ENCODE measurements at places on chromosomes 7 and 10.

DNA sequence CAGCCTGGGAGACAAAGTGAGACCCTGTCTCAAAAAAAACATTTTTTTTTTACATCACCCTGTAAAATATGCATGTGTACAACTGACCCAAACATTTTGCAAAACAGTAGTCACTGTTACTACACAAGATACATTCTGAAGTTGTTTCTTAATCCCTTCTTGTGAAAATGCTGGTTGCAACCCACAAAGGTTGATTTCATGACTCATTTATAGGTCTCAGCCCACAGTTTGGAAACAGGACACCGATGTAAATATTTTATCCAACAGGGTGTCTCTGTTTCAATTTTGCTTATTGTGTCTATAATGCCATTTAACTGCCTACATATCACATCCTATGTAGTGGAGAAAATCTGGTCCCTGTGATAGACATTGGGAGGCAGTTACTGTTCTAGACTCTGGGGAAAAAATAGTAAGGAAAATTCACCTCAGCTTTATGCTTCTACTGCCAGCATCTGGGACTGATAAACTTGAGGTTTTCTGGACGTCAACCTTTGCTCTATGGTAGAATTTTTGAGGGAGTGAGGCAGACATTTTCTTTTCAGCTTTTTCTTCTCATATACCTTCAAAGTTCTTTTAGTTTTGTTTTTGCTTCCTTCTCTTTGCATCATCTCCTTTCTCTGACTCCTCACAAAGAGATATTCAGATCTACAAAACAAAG, 1.6 kb upstream of the RAB19 start:
- DNase-seq: peak; percentile 76

DNA sequence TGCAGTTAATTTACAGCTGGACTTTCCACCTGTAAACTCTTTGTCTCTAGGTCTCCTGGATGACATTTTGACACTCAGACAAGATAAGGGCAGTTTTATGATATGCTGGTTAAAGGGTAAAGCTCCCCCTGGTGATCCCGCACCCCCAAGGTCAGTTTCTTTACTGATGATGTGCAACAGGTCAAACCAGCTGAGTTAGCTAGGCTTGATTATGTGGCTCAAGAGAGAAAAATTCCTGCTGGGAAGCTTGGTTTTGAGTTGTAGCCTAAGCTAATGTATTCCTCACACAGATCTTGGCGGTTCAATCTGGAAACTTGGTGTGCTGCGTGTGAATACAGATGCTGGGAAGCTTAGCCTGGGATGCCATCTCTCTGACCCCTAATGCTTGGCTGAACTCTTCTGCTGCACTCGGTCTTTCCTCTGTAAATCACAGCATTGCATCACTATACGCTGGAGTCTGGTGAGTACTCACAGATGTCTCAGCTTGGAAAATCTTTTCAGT, 11.4 kb upstream of the AKR1D1 start:
- DNase-seq: peak; percentile 18

- DNase-seq: no peak
Measured at GRCh38 chr10:62348029-62348428, 26.1 kb upstream of the ZNF365 start.

DNA sequence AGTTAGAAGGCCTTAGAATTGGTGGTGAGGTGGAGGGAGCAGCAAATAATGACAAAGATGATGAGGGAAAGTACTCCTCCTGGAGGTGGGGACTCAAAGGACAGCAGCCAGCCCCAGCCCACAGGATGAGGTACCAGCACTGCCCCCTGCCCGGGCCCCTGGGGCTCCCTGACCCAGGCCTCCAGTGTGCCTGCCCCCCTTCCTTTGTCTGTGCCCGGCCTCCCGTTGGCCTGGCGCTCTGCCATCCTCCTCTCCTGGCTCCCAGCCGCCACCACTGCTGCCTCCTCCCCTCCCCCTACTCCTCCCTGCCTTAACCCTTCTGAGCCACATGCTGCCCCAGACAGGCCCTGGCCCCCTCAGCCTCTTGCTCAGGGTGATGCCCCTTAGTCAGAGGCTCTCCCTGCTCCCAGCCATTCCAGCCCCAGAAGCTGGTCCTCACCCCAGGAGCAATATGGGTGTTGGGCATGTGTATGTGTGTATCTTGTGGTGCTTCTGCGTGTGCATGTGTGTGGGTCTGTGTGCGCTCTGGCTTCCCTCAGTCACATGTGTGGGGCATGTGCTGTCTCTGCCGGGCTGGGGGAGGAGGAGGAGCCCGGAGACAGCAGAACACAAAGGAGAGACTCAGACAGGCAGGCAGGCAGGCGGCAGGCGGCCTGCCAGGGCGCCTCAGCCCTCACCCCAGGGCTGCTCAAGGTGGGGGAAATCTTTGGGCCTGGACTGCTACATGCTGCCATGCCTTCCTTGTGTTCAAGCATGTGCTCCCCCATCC, 2.6 kb downstream of the LDB1 start:
- DNase-seq: peak; percentile 73
